ENCODE measurements at places on chromosomes 5 and 9.

DNA sequence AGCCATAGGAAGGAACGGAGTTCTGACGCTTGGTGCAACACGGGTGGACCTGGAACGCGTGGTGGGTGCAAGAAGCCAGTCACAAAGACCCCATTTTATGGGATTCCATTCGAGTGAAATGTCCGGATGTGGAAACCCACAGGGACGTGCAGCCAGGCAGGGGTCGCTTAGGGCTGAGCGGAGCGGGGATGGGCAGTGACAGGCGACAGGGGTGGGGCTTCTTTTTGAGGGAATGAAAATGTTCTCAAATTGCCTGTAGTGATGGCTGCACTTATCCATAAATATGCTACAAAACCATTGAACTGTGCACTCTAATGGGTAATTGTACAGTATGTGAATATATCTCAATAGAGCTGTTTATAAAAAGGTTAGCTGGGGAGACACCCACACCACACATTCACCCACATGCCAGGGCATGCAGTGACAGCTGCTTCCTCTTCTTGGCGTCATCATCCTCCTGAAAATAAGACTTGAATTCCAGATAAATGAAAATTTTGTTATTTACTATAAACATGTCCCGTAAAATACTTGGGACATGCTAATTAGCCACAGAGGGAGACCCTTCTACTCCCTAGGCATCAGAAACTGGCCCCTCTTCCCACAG, 71.3 kb upstream of the OLFM1 start:
- DNase-seq: no peak

DNA sequence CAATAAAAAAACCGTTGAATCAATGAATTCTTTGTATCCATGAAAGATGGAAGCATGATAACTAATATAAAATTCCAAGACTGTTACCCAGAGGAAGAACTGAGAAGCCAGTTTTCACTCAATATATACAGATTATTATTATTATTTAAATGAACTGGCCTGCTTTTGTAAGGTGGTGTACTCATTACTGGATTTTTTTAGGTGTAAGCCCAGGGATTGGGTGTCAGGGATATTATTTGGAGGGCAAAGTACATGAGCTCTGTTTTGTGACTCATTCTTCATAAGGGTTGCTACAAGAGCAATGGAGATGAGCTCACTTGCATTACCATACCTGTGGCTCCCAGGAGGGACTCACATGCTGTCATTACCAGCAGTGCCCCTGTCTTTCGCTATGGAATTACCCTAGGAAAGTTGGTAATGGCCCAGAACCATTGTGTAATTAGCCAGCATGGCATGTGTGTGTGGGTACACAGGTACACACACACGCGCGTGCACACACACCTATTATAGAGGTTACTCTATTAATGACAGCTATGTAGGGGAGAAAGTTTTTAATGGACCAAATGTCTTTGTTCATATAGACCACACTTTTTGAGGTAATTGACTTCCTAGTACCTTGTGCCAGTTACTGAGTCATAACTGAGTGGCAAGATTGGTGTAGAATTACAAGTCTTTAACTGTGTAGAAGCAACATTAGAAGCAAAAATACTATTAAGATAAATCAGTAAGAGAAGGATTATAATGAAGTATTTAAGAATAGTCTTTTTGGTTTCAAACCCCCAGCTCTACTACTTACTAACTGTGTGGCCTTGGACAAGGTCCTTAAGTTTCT, 143.4 kb downstream of the GDNF start:
- no peak for DNase-seq

DNA sequence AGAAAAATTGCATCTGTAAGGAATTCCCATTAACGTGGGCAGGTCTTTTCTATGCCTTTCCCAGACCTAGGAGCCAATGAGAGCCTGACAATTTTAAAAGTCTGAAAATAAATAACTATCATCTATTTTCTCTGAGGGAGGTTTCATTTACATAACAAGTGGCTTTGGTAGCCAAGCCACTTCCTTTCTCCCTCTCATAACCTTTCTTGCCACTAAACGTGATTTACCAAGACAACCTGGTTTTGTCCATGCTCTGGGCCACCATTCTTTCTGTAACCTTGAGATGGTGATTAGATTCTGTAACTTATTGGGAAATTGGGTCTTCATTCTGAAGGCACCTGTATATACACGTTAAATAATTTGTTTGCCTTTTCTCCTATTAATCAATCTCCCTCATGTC, 1046.9 kb downstream of the CDH12 start:
- DNase-seq: no peak

- DNase-seq: no peak
These were observed 49.9 kb upstream of the SNCAIP start for GRCh38 chr5:122262103-122262502.

DNA sequence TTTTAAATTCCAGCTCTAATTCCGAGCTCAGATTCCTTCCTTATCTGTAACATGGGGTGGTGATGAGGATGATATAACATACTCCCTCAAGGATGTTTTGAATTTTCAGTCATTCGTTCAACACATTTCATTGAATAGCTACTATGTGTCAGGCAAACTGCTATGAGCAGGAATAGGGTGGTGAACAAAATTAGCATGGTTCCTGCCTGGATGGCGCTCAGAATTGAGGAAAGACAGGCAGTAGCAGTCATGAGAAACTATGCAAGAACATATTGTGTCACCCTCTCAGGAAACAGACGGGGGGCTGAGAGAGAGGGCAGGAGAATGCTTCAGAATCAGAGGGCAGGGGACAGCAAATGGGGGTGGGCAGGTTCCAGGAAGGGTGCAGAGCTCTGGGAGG, 265.2 kb downstream of the NSG2 start:
- DNase-seq: no peak

GRCh38 chr9:132982458-132982857, 4.0 kb downstream of the GFI1B start:
- DNase-seq: no peak
